ENCODE measurements at places on chromosomes 11 and 22.

DNA sequence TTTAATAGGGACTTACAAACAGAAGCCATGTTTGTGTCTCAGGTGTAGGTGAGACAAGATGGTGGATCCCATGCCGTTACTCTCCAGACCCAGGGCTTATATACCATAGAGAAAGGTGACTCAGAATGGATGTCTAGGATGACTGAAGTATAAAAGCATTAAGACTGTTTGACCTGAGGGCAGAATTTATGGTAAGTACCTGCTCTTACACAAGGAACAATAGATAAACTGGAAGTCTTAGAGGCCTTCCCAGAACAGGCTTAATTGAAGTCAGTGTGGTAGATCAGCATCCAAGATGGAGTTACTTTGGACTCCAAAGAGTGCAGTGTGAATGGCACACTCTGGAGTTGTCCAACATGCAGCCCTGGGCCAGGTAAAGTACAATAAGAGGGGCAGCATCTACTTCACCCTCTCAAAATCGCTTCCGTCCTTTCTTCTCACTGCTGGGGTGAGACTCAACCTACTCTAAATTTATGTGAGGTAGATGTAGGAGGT lies 387.0 kb upstream of the DDI1 start:
- DNase-seq, result no peak

DNA sequence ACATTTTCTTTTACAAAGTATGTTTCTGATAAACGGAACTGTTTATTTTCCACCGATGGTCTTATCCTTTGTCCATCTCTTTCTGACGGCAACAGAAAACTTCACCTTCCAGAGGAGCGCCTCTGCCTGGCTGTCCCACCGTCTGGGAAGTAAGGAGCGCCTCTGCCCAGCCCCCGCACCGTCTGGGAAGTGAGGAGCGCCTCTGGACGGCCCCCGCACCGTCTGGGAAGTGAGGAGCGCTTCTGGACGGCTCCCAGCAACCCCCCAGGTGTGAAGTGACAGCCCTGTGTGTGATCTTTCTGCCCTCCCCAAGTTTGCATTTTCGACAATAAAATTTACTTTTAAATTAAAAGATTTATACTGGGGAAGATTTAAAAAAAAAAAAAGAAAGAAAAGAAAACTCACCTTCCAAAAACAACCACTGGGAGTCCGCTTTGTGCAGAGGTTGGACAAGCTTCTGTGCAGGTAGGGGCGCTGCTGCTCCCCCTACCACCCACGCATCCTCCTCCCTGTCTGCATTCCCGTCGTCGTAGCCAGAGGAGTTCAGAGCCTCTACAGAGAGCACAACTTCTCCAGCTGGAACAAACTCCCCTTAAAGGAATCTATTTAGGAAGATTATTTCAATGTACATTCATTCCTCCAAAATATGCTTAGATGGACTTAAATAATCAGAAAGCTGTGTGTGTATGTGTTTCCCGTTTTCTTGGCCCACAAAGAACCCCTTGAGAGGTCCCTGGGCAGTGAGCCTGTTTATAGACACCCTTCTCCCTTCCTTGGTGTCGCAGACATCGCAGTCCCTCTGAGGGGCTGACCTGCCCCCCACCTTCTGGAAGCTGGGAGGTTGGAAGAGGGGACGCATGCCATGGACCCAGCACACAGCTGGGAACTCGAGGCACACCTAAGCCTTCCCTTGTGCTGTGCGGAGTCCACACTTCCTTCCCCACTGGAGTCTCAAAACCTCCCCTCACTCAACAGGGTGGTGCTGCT lies 849 bp upstream of the APOBEC3B start:
- no peak for DNase-seq

DNA sequence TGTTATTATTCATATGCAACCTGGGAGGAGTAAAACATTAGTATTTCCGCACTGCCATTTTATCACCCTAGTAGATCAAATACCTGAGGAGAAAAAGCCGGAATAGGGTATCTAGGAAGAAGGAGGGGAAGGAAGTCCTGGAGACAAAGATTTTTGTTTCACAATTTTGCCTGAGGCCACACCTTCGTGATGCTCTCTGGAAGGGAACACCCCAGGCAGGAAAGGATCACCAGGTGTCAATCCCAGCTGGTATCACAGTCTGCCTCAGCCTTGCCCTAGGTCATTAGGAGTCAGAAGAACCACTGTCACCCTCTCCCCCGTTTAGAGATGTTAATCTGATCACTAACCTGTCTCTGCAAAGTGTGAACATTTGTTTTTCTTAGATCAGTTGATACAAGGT lies 35.4 kb upstream of the IGSF9B start:
- no peak for DNase-seq

- no peak for DNase-seq
Measured at GRCh38 chr11:13668957-13669521, 571 bp downstream of the FAR1 start.

GRCh38 chr11:34986883-34987520 lies 70.6 kb downstream of the PDHX start:
- no peak for DNase-seq

DNA sequence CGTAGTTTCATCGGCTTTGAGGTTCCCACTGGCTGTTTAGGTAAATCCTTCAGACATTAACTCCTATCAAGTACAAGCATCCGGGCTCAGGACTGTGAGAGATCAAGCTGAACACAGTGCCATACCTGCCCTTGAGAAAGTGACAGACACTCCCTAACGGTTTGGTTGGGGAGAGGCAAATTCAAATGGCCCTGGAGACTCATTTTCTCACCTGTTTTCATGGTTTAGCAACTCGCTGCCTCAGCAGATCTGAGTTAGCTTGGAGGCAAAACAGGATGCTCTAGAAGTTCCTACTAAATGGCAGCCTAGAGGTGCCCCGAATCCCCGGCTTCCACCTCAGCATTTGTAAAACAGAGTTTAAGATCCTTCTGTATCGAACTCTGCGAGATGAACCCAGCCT lies 3.6 kb upstream of the FBXO3 start:
- no peak for DNase-seq

GRCh38 chr11:30478923-30479322 lies 107.2 kb downstream of the MPPED2 start:
- DNase-seq, result no peak

DNA sequence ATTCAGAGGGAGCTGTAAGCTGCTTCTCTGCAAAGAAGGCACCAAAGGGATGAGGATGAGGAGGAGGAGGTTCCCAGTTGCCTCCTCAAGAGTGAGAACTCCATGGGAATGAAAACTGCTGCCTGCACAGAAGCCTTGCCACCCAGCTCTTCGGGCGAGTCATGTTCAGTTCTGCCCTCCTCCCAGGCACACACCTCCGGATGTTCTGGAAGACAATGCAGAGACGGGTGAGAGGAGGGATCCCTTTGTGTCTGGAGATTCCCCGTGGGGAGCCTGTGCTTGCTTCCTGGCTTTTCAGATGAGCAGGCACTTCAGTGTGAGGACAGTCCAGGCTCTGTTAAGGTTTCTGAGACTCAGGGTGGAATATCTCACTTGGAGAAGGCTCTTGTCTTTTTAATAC lies 295.6 kb downstream of the DDX10 start:
- DNase-seq, result peak; percentile 42

- no peak for DNase-seq
Measured at GRCh38 chr11:69594481-69594880, 46.5 kb upstream of the CCND1 start.

- DNase-seq, result no peak
Measured at GRCh38 chr11:119065369-119065768, 2.2 kb upstream of the VPS11 start.

GRCh38 chr11:32469791-32470190 lies 34.5 kb upstream of the WT1 start:
- DNase-seq, result no peak

- DNase-seq, result no peak
Measured at GRCh38 chr11:28048812-28049211, 59.1 kb downstream of the KIF18A start.

DNA sequence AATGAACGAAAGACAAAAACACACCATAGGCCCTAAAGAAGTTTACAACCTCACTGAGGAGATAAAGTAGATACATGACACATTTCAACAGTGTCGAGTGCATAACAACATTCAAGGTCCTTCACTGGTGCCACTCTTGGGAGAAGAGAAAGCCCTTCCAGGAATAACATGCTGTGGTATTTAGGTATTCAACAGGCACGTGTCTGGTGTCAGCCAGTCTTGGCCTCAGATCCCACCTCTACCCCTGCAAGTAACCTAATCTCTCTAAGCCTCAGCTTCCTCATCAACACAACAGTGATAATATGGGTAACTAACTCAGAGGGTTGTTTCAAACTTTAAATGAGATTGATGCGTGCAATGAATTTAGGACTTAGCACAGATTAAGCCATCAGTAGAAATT lies 235.0 kb upstream of the ZC3H12C start:
- no peak for DNase-seq

GRCh38 chr22:45863981-45864751 lies 112.8 kb downstream of the WNT7B start:
- peak; percentile 27 for DNase-seq

GRCh38 chr11:102590276-102591049 lies 34.7 kb downstream of the MMP20 start:
- DNase-seq, result no peak

- no peak for DNase-seq
Measured at GRCh38 chr22:24060375-24060788, 49.3 kb downstream of the CABIN1 start.

GRCh38 chr22:25485626-25486545 lies 78.6 kb upstream of the GRK3 start:
- DNase-seq, result no peak

Data from NT2/D1 (cell line).